ENCODE measurements at places on chromosomes 3 and 15.

GRCh38 chr15:56894601-56895000 lies 23.8 kb upstream of the TCF12 start:
- no peak for DNase-seq

- DNase-seq = no peak
Observed at GRCh38 chr15:70274255-70274880, 176.7 kb upstream of the TLE3 start.

DNA sequence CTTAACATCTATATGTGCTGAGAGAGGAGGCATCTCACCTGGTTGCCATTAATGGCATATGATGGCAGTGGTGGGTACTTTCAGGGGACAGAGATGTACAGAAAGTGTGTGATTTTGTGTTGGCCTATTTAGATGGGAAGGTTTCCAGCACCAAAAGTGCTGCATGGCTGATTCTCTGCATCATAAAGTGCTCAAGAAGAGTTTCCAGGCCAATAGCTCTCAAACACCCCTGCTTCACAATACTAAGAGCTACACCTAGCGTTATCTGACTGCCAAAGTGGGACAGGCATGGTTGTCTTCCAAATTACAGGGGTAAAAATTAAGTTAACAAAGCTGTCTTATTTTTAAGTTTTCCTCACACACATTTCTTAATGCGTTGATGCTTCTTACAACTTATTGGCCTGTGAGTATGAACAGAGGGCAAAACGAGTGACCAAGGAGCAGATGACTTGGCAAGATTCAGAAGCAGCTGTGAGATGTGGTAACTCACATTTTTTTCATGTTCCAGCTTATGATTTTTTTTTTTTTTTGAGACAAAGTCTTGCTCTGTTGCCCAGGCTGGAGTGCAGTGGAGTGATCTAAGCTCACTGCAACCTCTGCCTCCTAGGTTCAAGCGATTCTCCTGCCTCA lies 41.4 kb upstream of the VEPH1 start:
- DNase-seq = no peak

DNA sequence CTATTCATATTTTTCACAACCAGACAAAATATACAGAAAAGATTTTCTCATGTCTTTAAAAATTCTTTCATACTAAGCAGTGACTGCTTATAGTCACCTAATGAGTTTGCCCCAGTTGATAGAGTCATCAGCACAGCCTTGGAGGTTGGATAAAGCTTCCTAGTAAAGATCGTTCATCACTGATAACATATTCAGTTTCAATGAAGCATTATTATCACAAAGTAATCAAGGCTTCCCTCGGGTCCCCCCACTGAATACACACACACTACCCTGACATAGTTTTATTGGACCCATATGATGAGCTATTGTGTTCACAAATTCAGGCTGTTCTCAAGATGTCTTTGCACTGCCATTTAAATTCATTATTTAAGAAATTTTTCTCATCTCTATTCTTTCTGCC lies 297.8 kb downstream of the KCNH8 start:
- no peak for DNase-seq

DNA sequence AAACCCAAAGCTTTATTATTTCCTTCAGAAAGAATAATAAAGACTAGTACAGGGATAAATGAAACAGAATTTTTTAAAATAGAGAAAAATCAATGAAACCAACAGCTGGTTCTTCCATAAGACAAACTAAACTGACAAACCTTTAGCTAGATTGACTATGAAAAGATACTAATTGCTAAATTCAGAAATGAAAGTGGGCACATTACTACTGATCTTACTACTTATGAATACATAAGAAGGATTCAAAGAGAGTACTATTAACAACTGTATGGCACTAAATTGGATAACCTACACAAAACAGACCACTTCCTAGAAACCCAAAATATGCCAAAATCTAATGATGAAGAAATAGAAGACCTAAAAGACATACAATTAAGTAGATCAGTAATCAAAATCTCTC lies 278.2 kb downstream of the ISL2 start:
- no peak for DNase-seq

- peak; percentile 50 for DNase-seq
Observed at GRCh38 chr15:88894348-88894818, 961 bp downstream of the HAPLN3 start.

- DNase-seq = no peak
Observed at GRCh38 chr3:27533718-27534573, 49.8 kb upstream of the SLC4A7 start.

- DNase-seq = no peak
Observed at GRCh38 chr3:191972714-191973398, 511.9 kb downstream of the PYDC2 start.

DNA sequence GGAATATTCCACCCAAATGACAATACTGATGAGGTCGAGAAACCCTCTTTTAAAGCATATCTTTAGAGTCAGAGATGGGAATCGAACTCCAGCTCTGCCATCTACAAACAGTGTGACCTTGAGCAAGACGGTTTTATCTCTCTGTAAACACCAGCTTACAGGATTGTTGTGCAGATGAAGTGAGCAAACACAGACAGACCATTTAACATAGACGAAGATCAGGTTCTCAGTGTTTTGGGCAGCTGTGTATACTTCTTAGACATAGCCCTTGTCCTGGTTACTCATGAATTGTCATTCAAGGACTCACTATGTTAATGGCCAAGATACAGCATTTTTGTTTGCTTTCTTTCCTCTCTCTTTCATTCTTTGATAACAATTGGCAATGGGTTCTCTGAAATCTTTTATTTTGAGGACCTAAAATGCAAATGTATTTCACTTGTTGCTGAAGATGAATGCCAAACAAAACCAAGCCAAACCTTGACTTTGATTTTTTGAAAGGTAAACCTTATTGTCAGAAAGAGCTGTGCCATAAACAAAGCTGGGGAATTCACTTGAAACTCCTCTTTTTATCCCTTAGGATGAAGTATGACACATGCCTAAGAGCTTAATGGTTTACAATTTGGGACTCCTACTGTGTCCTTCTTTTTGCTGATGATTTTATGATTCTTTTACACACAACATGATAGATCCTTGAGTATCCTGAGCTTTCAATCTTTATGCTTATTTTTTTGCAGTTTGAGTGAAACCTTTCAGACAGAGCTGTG lies 250.0 kb upstream of the PDZRN3 start:
- no peak for DNase-seq

DNA sequence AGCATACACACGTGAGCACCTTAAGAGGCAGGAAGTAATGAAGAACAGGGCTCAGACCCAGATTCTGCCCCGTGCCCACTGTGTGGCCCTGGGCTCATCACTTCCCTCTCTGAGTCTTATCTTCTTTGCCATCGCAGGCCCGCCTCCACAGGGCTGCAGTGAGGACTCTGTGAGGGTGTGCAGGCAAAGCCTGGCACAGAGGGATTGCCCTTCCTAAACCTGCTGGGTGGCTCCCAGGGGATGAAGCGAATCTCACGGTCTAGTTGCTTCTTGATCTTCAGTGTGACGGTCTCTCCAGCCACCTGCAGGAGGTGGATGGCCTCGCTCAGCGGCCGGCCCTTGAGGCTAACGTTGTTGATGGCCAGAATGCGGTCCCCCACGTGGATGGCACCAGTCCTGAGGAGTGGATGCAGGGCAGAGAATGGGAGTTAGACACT lies 32.8 kb downstream of the GRIP2 start:
- no peak for DNase-seq

GRCh38 chr15:31222773-31223341 lies 103.8 kb upstream of the KLF13 start:
- no peak for DNase-seq

DNA sequence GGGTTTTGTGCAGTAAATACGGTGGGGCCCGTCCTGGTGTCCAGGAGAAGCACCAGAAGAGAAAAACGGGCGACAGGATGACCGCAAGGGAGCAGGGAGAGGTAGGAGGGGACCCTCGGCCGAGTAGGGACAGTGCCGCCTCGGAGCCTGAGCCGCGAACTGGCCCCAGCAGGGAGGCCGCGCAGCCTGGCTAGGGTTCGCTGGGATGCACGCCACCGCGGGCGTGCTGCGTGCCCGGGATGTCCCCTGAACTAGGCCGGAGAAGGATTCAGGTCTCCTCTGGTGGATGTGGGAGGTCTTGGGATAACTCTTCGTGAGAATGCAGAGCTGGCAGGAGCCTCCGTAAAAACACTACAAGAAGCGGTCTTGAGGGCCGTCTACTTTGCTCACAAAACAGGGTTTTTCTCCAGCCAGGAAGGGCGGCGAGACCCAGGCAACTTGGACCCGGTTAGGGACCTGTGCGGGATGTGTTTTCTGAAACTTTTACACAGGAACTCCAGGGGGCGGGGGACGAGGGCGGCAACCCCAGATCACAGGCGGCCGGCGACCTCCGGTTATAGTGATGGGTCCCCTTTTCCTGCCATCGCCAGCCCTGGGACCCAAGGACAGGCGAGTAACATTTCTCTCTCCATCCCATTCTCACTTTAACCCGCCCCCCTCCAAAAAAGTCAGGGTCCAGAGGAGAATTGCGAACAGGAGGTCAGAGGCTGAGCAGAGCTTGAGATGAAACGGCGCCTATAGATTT lies 35.5 kb downstream of the NR2F2 start:
- DNase-seq = no peak

DNA sequence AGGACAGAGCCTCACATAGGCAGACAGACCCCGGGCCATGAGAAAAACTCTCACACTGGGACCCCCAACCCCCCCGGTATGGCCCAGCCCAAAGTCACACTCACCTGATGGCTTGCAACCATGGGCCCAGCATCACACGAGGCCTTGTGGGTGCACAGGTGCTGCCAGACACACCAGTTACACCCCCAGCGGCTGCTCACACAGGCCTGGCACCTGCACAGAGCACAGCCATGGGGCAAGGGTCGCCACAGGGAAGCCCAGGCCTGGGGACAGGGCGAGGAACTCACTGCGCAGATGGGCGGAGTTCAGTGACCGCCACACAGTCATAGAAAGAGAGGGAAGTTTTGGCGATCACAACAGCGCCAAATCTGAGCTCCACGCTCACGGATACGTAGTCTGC lies 9.3 kb downstream of the PLXNB1 start:
- no peak for DNase-seq

- no peak for DNase-seq
Observed at GRCh38 chr3:43792904-43793303, 102.2 kb downstream of the ABHD5 start.

DNA sequence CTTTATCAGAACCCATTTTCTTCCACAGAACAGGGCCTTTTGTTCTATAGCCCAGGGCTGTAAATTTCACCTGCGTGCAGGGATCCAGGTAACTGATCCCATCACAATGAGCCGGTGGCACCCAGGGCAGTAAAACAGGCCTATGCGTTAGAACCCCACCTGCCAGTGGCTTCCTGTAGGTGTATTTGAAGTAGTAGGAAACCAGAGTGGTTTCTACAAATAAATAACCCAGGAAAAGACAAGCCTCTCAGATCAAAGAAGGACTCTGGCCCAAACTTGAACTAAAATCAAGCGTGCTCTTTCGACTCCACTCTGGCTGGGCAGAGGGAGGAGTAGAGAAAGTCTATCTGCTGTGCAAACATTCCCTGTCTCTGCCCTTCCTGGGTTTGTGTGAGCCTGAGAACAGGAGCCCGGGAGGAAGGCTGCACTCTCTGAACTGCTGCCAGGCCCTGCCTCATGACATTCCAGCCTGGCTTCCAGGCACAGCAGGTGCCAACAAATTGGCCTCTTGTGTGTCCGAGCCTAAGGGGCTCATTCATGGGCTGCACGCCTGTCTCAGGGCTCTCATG lies 77.7 kb downstream of the CEMIP start:
- DNase-seq = no peak

GRCh38 chr3:156551261-156551660 lies 3.7 kb downstream of the SSR3 start:
- DNase-seq = no peak
